ENCODE measurements at places on chromosomes 5 and 9.
A peak's percentile ranks its signal among the peaks of the same experiment; 100 is the strongest.

DNA sequence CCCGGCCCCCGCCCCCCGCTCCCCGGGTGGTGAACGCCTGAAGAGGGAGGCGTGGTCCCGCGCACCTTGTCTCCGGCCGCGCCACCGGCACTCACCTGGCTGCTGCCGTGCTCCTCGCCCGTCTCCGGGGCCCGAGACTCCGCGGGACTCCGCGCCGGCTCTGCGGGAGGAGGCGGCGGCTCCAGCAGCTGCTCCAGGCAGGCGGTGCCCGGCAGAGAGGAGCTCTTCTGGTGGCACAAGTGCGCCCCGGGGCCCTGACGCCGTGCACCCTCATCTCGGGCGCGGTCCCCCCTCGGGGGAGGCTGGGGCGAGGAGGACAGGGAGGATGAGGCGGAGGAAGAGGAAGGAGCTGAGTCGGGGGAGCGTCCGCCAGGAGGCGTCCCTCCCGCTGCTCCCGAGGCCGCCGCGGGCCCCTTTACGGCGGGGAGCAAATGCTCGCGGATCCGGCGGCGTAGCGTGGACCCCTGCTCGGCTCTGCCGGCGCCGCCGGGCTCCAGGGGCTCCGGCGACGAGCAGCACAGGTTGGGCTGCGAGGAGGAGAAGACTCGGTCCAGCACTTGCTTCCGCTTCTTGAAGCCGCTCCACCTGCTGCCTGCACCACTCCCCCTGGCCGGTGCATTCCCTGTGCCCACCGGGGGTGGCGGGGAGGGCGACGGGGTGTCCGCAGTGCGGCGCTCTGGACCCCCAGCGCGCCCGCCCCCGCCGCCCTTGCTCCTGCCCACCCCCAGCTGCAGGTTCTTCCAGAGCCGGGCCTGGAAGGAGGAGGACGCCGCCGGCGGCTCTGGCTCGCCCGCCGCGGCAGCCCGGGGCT, 928 bp downstream of the MCTP1 start:
- DNase-seq, result peak; percentile 6

DNA sequence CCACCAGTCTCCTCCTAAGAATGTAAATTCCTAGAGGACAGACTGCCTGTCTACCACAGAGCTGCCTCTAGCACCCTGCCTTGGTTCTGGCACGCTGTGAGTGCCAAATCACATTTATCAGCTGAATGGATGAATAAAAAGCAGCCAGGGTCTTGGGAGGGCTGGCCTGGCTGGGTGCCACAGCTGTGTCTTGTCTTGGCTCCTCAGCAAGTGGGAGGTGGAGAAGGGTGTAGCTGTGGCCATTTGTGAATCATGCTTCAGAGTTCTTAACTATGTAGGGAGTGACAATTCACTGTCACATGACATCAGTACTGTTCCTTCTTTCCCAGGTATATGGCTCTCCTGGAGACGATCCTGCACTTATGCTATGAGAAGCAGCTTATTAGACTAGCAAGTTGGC, 70.6 kb downstream of the DCP2 start:
- no peak for DNase-seq

- DNase-seq, result no peak
Observed at GRCh38 chr9:68706363-68707201, 1.5 kb downstream of the PIP5K1B start.

DNA sequence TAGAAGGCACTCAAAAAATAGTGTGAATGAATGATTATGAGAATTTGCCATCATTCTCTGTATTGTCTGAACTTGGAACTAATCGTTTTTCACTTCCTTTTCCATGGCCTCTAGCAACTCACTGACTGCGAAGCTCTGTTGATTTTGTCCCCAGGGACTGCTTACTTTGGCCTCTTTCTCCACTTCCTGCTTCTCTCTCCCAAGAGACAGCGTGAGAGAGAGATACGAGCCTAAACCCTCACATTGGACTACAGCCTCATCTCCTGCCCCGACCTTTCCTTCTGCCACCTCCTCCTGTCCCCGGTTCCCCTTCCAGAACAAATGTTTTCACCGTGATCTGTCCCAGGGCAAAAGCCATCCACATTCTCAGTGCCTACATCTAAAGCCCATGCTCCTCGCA, 300.8 kb upstream of the PANK3 start:
- no peak for DNase-seq

GRCh38 chr5:58963361-58963760, 380.5 kb downstream of the RAB3C start:
- no peak for DNase-seq

DNA sequence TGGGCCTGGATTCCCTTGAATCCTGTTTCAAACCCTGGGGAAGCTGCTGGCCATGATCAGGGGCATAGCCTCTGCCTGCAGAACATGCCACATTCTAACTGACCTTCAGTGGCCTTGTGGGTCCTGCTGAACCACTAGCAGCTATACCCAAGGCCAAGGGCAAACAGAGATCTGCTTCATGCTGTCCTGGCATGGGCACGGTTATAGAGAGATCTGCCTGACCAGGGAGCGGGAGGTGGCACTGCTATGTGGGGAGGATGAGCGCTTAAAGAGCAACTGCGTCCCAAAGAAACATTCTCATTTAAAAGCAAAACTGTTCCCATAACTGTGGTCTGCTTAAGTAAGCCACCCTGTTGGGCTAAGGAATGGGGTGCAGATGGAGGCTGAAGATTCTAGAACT, 36.5 kb upstream of the SYNPO start:
- no peak for DNase-seq

DNA sequence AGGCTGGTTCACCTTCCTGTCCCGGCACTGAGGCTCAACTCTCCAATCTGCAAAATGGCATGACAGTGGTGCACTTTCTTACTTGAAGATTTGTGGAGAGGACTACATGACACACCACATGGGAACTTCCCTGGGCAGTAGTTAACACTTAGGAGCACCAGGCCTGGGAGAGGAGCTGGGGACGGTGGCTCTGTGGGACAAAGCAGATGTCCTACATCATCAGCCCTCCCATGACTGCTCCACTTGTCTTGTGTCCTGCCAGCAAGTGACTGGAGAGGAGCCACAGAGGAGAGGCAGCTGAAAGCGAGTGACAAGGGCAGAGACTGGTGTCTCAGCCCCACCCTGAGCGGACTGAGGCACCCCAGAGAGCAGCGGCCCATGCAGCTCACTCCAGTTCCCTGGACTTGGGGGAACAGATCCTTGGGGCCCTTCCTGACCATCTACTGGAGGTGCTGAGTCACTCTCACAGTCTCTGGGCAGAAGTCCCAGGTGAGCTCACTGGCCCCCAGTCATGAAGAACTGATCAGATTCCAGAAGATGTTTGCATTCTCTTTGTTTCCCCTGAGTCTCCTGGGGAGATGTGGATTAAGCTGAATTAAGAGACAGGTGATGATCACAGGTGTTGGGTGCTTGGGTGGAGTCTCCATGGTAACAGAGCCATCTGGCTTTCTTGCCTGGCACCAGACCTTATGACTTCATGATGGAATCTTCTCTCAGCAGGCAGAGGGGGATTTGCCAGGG, 13.2 kb upstream of the SLC25A48 start:
- no peak for DNase-seq

DNA sequence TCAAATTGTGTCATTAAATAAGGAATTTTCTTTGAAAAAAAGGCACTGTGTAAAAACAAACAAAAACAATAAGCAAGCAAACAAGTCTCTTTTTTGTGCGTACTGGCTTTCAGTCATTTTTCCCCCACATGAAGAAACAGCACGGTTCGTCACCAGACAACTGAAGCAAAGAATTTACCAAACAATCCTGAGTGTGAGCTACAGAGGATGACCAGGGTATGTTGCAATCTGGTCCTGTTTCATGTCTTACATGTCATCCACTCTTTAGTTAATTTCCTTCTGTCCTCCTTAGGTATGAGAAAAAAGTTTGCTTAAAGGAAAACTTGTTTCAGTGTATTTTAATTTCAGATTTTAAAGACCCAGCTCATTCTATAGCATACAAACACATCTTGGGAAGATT, 1080.7 kb upstream of the NUDT12 start:
- no peak for DNase-seq

DNA sequence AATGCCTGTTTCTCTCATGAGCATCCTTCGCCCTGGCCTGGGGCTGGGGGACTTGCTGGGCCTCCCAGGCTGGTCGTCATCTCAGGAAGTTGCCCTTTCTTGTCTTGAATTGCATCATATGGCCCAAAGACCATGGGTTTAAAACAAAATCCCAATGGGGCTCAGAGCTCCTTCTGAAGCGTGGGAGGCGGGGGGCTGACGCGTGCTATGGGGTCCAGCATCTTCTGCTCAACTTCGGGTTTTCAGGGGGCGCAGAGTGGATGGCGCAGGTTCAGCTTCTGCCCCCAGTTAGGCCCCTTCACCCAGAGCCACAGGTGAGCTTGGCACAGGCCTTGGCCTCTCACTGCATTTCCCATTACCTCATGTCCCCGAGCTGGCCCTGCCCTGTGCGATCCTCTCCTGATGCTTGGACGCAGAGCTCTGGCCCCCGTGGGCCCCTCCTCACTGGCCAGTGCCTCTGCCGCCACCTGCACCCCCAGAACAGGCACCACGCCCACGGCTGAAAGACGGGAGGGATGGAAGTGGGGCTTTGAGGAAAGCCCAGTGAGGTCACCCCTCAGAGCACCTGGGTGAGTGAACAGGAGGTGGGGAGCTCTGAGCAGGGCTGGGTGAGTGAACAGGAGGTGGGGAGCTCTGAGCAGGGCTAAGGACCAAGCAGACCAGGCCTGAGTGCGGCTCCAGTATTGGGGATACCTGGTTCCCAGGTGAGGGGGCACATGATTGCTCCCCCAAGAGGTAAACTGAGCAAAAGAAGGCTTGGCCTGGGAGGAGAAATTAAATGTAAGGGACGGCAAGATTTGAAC, 56.0 kb downstream of the TRIP13 start:
- DNase-seq, result no peak

GRCh38 chr9:91451431-91452270, 28.0 kb upstream of the NFIL3 start:
- no peak for DNase-seq

DNA sequence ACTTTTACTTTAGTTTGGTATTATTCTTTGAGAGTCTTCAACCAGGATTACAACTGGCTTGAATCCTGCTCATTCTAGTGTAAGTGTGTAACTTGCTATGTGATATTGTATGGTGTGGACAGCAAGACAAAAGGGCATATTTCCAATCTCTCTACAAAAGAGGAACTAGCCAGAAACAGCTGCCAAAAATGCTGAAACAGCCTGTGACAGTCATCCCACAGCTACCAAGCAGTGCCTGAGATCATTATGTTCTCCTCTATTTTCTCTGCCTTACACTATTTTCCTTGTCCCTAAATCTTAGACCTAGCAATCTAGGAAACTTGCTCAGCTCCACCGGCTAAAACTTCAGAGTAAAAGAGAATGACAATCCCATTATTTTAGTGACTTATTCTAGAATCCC, 42.8 kb downstream of the WDR41 start:
- no peak for DNase-seq

GRCh38 chr5:1946122-1946677, 63.5 kb upstream of the IRX4 start:
- no peak for DNase-seq

GRCh38 chr5:80117446-80117845, 82.3 kb downstream of the THBS4 start:
- no peak for DNase-seq

DNA sequence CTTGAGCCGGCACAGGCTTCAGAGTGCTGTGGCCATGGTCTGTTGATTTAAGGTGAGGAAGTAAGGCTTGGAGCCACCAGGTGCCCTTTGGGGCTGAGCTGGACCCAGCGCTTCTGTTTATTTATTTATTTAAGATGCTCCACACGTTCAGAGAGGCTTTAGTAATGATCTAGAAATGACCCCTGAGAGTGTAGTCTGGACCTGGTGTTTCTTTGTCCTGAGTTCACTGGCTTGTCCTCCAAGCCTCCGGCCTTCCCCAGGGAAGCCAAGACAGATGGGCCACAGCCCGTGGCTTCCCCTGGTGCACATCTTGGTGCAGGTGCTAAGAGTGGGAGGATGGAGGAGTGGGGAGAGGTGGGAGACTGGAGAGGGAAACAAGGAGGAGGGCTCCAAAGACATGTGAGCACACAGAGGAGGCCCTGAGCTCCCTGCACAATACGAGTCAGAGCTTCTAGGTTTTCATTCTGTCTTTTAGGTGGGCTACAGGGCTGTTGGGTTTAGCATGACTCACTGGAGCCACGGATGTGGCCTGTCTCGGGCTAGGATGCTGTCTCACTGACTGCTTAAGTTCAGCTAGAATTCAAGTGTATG, 56.9 kb downstream of the AHRR start:
- DNase-seq, result no peak

DNA sequence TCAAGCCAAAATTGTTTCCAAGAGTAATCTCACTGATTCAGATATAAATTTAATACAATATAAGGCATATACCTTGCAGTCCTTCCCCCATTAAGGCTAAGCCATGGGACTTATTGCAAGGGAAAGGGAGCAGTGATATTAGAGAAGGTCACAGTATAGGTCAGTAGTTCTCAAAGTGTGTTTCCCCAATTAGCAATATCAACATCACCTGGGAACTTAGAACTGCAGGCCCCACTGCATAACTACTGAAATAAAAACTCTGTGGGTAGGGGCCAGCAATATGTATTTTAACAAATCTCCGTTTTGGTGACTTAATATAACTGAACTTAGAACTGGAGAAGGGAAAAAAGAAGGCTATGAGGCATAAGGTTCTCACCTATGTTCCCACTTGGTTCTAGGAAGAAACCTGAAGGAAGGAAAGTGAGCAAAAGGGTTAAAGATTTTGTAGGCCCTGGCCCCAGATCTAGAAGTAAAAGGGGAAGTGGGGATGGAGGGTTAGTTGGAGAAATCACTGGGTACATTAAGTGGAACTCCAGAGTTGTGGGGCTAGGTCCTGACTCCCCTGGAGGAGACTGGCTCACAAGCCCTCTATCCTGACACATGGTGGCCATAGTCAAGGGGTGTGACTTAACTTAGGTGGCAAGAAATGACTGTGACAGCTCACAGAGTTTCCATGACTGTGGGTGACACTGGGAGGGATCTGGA, 40.7 kb downstream of the WDR36 start:
- no peak for DNase-seq

GRCh38 chr5:9207817-9208418, 338.0 kb downstream of the SEMA5A start:
- DNase-seq, result peak; percentile 88

DNA sequence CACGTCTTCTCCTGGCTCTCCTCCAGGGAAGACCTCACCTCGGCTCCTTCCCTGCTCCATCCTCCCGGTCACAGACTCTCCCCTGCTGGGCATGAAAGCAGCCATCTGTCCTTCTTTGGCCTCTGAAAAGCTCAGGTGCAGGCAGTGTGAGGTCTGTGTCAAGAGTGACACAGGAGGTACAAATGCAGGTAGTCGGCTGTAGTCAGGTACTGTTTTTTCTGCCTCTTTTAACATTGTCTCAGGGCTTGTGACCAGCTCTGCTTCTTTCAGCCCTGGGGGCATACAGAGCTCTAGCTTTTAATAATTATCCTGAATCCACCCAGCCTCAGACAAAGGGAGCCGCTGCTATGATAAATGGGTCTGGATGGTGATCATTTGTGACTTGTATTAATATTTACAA, 46.4 kb downstream of the C5orf15 start:
- DNase-seq, result no peak

GRCh38 chr5:176787676-176788075, 22.7 kb upstream of the UNC5A start:
- DNase-seq, result no peak

GRCh38 chr9:82031538-82032280, 43.1 kb downstream of the SPATA31D1 start:
- DNase-seq, result no peak
